ENCODE measurements at places on chromosomes 2 and 18.
A peak's percentile ranks its signal among the peaks of the same experiment; 100 is the strongest.

GRCh38 chr2:68784188-68784587 is 49.6 kb downstream of the ARHGAP25 start:
- no peak for DNase-seq

DNA sequence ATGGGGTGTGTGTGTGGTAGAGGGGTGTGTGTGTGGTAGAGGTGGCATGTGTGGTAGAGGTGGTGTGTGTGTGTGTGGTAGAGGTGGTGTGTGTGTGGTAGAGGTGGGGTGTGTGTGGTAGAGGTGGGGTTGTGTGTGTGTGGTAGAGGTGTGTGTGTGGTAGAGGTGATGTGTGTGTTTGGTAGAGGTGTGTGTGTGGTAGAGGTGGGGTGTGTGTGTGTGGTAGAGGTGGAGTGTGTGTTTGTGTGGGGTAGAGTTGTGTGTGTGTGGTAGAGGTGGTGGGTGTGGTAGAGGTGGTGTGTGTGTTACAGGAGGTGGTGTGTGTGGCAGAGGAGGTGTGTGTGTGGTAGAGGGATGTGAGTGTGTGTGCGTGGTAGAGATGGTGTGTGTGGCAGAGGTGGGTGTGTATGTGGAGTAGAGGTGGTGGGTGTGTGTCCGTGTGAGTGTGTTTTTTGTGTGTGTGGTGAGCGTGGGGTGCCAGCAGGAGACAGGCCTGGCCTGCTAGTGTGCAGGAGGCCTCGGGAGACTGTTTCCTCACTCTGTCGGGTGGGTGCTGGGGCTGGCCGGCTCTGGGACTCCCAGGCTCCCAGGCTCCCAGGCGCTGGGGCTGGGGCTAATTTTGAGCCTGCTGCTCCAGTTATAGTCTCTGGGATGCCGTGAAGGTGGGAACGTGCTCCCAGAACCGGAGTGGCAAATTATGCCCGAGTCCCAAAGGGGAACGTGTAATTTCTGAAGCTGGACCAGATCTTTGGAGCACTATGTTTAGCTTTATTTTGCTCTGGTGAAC is 165.2 kb downstream of the DYSF start:
- no peak for DNase-seq

- DNase-seq, result no peak
These were observed 228.0 kb upstream of the SALL3 start for GRCh38 chr18:78751664-78752063.

DNA sequence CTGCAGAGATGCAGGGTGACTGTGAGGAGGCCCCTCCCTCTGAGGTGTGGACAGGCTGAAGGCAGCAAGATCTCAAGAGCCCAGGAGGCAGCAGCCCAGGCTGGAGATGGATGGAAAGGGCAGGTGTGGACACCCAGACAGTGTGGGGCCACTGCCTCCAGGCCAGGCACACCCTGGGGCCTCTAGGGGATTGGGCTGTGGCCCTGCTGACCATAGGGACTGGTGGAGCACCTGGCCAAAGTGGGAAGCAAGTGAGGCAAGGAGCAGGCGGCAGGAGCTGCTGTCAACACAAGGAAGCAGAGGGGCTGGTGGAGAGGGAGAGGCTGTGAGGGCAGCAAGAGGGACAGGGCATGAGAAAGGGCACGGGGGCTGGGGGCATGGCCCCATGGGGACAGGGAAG is 10.8 kb downstream of the SNED1 start:
- no peak for DNase-seq

GRCh38 chr2:32442020-32442467 is 85.2 kb downstream of the BIRC6 start:
- no peak for DNase-seq

DNA sequence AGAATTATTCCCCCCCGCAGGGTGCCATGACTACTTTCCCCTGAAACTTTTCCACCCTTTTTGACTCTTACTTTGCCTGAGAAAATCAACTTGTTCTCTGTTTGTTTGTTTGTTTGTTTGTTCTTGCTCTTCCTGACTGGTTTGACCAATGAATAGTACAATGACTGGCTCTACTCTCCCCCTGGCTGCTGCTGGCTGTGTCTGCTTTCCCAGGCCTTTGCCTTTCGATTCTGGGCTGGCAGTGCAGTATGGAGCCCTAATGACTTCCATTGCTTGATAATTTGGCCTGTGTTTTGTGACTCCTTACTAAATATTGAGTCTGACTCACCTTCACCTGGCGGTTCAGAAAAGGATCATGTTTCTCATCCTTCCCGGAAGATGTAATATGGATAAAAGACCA is 241.1 kb downstream of the TMEM182 start:
- DNase-seq, result no peak

DNA sequence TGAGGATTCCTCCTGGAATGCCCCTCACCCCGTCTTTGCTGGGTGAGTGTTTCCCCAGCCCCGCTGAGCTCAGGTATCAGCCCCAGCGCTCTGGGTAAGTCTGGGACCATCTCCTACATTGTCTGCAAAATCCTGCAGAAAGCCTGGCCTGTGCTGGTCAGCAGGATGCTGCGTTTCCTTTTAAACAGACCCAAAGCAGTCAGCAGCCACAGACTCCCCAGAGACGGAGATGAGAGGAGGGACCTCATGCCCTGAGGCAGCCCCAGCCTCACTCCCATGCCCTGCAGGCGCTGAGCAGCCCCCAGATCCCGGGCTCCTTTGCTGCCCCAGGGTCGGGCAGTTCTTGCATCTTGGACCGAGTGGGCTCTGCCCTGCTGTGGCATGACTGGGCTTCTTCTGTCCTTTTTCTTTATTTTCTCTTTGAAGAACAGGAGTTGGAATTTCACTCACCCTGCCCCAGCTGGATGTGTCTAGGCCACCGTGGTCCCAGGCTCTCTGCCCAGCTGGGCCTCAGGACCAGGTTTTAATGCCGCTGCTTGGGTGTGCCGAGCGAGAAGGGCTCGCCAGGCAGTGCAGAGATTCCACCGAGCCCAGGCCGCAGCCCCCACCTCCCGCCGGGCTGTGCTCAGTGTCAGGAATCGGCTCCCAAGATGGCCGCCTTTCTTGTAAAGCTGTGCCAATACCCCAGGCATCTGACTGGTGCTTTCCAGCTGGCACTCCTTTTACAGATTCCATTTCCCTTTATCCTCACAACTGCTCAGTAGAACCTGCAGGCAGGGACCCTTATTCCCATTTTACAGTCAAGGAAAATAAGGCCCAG is 43.6 kb downstream of the ODC1 start:
- no peak for DNase-seq

DNA sequence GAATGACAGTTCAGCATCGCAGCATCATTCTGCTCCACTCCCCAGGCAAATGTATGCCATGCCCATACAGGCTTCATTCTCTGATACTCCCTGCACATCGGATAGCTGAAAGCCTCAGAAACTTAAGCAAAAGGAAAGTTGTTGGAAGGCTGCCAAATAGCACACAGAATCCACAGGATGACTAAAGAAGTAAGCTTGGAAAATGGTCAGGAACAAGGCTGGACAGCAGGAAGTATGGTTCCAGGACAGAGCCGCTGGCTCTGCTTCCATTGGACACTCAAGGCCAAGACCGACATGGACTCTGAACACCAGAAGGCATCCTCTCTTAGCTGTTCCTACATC is 256.5 kb downstream of the CDH20 start:
- peak; percentile 59 for DNase-seq

- no peak for DNase-seq
These were observed 27.5 kb downstream of the MYOM1 start for GRCh38 chr18:3192286-3192685.

DNA sequence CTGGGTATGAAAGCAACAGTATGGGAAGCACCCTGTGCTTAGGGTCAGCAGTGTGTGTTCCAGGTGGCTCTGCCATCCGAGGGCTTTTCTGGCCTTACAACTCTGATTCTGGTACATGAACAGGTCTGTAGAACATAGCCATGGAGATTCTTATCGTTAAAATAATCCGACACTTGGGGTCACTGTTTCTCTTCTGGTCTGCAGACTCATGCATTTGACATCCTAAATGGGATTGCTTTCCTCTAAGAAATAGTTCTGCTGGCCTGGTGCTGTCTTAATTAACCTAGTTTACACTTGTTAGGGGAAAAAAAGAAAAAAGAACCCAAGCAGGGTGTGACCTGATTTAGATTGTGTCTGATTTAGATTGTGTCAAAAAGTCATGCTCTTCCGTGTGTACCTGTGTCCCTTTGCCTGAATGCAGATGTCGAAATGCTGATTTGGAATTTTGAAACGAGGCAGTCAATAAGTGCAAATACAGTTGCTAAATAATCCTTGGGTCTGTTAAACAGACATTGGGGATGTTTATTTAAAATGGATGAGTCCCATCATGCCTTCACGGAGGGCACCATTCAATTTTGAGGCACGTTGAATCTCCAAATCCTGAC is 59.6 kb downstream of the TRPM8 start:
- DNase-seq, result peak; percentile 68

- DNase-seq, result no peak
These were observed 18.8 kb downstream of the YPEL5 start for GRCh38 chr2:30165617-30166016.

DNA sequence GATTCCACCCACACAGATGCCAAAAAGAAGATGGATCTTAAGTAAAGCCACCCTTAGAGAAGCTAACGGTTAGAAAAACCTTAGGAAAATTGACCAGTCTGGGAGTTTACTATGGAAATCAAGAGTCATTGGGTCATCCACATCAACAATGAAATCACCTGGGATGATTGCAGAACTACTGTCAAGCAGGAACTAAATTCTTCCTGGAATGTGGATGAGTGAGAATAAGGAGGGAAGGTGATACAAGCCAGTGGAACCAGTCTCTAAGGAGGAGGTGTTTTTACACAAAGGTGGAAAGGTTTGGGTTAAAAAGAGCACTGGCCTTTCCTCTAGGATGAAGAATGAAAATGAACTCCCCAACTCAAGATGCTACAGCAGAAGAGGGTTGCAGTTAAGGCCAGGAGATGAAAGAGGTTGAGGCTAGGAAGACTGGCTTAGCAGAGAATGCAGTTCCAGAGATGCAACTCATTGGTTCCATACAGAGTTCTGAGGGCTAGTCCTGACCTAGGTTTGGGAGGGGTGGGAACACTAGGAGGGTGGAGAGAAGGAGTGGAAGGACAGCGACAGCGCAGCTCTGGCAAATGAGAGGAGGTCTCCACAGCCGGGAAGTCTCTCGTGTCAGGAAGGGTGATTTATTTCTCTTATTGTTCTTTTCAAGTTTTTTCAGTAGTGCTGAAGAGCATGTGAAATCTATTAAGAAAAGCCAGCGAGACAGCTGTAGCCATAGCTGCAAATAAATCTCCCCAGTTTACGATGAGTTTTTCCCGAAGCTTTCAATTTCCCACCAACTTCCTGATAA is 27.7 kb upstream of the KDM3A start:
- DNase-seq, result no peak

All from H4 (cell line).